ENCODE measurements at places on chromosomes 7 and 10.

DNA sequence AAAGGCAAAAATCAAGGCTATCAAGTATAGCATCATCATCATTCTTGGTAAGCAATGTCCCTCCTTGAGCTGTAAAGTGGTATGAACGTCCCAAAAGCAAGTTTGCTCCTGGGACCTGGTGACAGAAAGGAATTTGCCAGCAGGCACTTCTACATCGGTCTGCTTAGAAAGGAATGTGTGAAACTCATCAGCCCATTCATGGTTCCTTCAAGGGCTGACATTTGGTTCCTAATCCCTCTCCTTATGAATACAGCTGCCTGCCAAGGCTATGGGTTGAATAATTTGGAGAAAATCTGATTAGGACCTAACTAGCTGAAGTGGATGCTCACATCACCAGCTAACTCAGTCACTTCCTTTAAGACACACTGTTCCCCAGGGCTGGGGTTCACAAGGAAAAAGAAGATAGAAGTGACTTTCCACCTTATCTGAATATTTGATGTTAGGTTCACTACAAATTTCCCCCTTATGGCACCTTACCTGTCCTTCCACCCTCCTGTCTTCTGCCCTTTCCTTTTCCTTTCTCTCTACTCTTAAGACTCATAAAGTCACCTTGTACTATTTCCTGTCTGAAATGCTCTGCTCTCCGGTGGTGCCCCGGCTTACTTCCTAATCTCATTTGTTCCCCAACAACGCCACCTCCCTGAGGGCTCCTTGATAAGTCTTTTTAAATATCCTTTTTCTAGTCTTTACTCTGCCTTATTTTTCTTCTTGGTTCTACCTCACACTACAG lies 187.1 kb downstream of the NPSR1 start:
- no peak for DNase-seq

DNA sequence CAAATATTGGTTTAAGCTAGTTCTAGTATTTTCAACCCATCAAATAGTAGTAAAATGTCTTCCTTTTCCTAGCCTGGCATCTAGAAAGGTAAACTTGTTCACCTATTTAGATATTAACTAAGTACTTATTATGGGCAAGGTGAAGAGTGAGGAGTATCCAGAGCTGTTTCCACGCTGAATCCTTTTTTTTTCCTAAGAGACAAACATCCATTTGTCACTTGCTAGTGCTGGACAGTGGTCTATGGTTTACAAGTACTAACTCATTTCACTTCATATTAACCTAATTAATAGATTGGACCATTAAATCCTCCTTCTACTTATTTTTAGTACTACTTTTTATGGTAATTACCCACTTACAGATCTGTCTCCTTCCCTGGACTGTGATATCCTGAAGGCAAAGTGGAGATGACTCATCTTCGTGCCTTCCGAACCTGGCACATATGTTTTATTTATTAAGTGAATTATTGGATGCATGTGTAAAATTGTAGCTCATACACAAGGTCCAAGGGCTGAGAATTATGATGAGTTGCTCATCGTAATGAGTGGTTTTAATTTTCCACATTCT lies 159.6 kb upstream of the IGFBP3 start:
- no peak for DNase-seq

GRCh38 chr7:133437544-133437943 lies 184.7 kb downstream of the EXOC4 start:
- DNase-seq: no peak

- DNase-seq: no peak
These were observed 6.8 kb upstream of the GPR15LG start for GRCh38 chr10:84166620-84167288.

DNA sequence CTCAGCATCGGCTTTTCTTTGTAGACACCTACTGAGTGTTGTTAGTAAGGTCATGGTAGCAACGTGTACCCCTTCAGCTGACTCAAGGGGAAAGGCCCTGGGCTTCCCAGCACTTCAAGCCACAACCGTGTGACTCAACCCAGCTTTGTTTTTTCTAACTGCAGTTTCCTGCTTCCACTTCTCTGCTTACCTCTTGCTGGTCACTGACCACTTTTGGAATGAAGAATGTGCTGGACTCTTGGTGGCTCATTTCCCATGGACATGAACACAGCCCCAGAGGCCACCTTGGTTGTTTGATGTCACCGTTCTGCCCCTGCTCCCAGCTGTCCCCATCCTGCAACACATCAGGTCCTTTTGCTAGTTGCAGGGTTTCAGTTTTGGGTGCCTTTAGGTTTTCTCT lies 69.5 kb upstream of the ZNF438 start:
- peak; percentile 17 for DNase-seq

DNA sequence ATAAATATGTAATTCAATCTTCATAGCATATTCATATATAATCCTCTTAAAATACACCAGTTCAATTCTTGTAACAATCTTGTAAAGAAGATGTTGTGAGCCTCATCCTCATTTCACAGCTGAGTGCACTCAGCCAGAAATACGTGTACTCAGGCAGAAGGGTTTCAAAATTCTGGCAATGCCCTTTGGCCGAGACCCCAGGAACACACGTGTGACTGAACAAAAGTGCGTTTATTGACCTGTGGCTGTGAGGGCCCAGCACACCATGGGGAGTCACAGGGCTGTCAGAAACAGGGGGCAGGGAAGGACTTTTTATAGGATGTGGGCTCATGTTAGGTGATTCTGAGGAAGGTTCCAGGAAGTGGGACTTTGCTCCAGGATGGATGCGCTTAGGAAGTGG lies 21.5 kb downstream of the GIMAP8 start:
- DNase-seq: no peak

- DNase-seq: no peak
These were observed 68.4 kb downstream of the ASAH2B start for GRCh38 chr10:50807851-50808776.
